ENCODE measurements at places on chromosomes 1 and 21. TPM values are rescaled to one million over a fixed set of nuclear protein-coding genes. Genes with fewer than 3 reads are reported as not detected.

The RABIF gene
- total RNA-seq, result 3.7 TPM

The FCAMR gene
- not detected for total RNA-seq

The EPHX1 gene
- total RNA-seq, result 8.0 TPM

The LEMD1 gene
- total RNA-seq, result not detected

The CD5L gene
- not detected for total RNA-seq

The TSACC gene
- total RNA-seq, result not detected

The NPHS2 gene
- not detected for total RNA-seq

The CELA2A gene
- not detected for total RNA-seq

The A3GALT2 gene
- total RNA-seq, result not detected

The LY9 gene
- not detected for total RNA-seq

The ADAM30 gene
- not detected for total RNA-seq

The KRTAP19-3 gene
- not detected for total RNA-seq

The CFAP141 gene
- not detected for total RNA-seq

Measured in uterine smooth muscle cell (primary cell).